ENCODE measurements at places on chromosomes 4 and X.

DNA sequence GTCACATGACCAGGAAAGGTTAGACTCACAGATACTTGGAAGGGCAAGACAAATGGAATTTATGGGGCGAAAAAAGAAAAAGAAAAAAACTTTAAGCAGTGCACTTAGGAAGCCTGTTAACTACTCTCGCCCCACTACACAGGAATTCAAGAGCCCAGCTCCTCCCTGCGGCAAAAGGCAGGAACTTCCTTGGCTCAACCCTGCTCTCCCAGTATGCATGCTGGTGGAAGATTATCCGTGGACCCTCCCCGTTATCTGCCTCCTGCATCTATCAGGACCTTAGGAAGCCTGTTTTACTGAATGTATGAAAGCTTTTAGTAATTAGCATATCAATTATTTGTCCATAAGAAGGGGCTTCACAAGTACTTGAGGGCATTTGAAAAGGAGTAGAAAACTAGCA lies 40.1 kb upstream of the RPA4 start:
- H3K27me3 ChIP-seq, result no peaks in the 10 kb centered on the region
- no peak overlapping the region for H3K4me3 ChIP-seq
- H3K36me3 ChIP-seq, result no peaks in the 10 kb centered on the region
- DNase-seq, result peak; percentile 16

DNA sequence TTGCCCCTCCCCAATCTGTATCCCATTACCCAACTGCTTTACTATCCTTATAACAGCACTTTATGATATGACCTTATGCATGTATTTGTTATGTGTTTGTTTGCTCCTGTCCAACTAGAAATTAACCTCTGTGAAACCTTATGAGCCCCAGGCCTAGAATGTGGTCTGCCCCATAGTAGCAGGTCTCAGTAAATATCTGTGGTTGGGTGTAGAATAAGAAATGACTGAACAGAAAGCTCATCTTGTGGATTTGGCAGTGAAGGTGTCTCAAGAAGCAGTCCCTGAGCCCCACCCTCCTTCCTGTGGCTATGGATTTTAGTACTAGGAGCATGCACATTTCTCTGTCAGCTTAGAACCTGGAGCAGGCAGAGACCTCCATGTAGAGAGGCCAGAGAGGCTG lies 229.0 kb upstream of the LCORL start:
- DNase-seq, result no peak
- no peak overlapping the region for H3K27ac ChIP-seq
- no peaks in the 10 kb centered on the region for H3K36me3 ChIP-seq
- H3K27me3 ChIP-seq, result no peaks in the 10 kb centered on the region

DNA sequence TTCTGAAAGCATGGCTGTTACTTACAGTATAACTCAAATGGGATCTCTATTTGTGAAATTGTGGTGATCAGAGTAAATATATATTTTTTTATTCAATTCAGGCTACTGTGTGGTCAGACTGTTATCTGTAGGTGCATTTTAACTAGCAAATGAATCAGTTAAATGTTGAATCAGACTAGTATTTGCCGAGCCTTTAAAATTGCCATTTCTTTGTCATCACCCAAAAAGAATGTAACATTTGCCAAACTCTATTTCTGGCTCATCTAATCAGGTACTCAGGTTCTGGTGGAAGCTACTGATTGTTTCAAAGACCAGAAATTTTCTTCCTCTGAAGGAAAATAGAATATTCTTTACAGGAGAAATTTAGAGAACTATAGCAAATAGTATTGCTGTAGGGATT lies 1.8 kb upstream of the NAA15 start:
- no peaks in the 10 kb centered on the region for H3K36me3 ChIP-seq
- H3K27me3 ChIP-seq, result no peaks in the 10 kb centered on the region
- H3K27ac ChIP-seq, result no peak overlapping the region
- no peaks in the 10 kb centered on the region for H3K4me1 ChIP-seq
- no peak overlapping the region for H3K4me3 ChIP-seq

GRCh38 chrX:51336584-51336983 lies 4.0 kb downstream of the NUDT10 start:
- no peaks in the 10 kb centered on the region for H3K36me3 ChIP-seq
- H3K4me1 ChIP-seq, result no peaks in the 10 kb centered on the region
- no peak overlapping the region for H3K4me3 ChIP-seq
- no peaks in the 10 kb centered on the region for H3K27me3 ChIP-seq
- no peak for DNase-seq
- H3K27ac ChIP-seq, result no peak overlapping the region

- H3K27me3 ChIP-seq, result no peaks in the 10 kb centered on the region
- no peaks in the 10 kb centered on the region for H3K4me1 ChIP-seq
- H3K27ac ChIP-seq, result no peak within 1 kb of the TSS
- peak within 1 kb of the TSS; percentile 93 for H3K4me3 ChIP-seq
- peak; percentile 13 for DNase-seq
These were observed at the start of gene TAF9B for GRCh38 chrX:78139160-78140123. Gene TAF9B (minus strand): TSS chrX:78139650. CDS start chrX:78139611, 39 bp downstream.

- H3K27ac ChIP-seq, result no peak overlapping the region
- no peaks in the 10 kb centered on the region for H3K27me3 ChIP-seq
- no peaks in the 10 kb centered on the region for H3K36me3 ChIP-seq
- no peak overlapping the region for H3K4me3 ChIP-seq
- no peak for DNase-seq
- H3K4me1 ChIP-seq, result 0 out of 2 replicates have a peak, but pooled peaks cover 1% of the 10 kb centered on the region
These were observed 2.4 kb upstream of the WDFY3 start for GRCh38 chr4:84968925-84969324.

DNA sequence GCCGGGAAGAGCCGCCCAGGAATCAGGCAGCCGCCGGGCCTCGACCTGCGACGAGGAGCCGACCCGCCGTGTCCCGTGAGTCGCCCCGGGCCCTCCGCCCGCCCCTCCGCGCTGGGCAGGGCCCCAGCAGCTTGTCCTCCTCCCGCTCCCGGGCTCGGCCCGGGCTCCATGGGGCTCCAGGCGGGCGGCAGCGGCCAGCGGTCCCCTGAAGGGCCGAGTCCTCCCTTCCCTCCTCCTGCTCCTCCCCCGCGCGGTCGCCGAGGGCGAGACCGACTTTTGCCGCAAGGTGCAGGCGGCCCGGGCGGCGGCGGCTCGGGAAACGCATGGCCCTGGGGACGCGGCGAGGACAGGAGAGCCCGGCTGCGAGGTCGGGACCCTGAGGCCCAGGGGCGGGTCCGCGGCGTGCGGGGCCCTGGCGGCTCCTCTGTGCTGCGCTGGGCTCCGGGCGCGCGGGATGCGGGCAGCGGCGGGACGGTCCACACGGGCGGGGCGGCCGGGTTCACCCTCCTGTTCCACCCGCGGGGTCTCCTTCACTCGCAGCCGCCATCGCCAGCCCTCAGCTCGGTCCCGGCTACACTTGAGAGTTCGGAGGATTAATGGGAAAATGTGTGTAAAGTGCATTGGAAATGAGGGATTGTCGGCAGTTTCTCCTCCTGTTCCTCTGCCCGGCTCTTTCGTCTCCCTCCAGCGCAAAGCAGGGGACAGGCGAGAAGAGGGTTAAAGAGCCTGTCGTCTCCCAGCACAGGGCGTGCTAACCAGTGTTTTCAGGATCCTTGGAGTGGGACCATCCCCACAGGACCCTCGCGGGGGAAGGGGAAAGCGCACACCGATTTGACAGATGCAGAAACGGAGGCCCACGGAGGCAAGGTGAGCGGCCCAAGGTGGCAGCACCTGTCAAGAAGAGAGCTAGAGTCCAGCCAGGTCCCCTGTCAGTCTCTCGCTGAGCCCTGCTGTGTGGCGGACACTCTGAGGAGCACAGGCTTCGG lies 16.6 kb upstream of the ZNF718 start:
- DNase-seq, result no peak
- H3K36me3 ChIP-seq, result no peaks in the 10 kb centered on the region
- peak overlapping the region; percentile 37 for H3K4me3 ChIP-seq
- H3K27ac ChIP-seq, result no peak overlapping the region
- peaks cover 45% of the 10 kb centered on the region for H3K27me3 ChIP-seq
- peaks cover 1% of the 10 kb centered on the region for H3K4me1 ChIP-seq

GRCh38 chr4:20353646-20354045 lies 101.9 kb downstream of the SLIT2 start:
- H3K27me3 ChIP-seq, result no peaks in the 10 kb centered on the region
- no peak overlapping the region for H3K27ac ChIP-seq
- H3K36me3 ChIP-seq, result no peaks in the 10 kb centered on the region

GRCh38 chr4:175271010-175271630 lies 353.0 kb downstream of the ADAM29 start:
- H3K27ac ChIP-seq, result no peak overlapping the region
- DNase-seq, result no peak
- no peaks in the 10 kb centered on the region for H3K4me1 ChIP-seq
- no peak overlapping the region for H3K4me3 ChIP-seq
- H3K27me3 ChIP-seq, result no peaks in the 10 kb centered on the region
- no peaks in the 10 kb centered on the region for H3K36me3 ChIP-seq

DNA sequence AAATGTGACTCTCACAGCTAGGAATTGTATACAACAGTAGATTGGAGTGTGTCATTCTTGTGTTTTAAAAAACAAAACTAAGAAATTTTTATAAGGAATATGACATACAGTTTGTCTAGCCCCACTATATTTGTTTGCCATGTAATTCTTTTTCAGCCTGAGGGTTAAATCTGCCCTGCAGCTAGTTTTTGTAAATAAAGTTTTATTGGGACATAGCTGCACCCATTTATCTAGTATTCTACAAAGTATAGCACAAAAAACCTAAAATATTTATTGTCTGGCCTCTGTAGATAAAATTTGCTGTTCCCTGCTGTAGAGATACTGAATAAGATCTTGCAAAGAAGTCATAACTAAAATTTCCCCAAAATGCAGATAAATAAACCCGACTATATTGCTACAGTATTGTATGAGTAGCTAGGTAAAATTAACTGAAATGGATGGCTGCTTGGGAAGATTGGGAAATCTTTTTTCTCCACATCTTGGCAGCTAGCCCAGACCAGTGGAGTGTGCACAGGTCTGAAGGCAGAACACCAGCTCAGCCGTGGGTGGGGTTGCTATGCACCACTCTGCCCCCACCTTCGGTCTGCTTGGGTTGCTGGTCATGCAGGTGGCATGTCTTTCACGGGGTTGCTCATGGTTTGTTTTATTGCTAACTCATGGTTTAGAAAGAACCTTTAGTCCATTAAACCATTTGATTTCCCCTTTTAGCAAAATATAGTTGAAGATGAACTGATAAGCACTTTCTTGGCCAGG lies 127.9 kb downstream of the KLHL8 start:
- no peaks in the 10 kb centered on the region for H3K36me3 ChIP-seq
- no peaks in the 10 kb centered on the region for H3K27me3 ChIP-seq
- H3K4me3 ChIP-seq, result no peak overlapping the region
- no peak overlapping the region for H3K27ac ChIP-seq
- H3K4me1 ChIP-seq, result no peaks in the 10 kb centered on the region

DNA sequence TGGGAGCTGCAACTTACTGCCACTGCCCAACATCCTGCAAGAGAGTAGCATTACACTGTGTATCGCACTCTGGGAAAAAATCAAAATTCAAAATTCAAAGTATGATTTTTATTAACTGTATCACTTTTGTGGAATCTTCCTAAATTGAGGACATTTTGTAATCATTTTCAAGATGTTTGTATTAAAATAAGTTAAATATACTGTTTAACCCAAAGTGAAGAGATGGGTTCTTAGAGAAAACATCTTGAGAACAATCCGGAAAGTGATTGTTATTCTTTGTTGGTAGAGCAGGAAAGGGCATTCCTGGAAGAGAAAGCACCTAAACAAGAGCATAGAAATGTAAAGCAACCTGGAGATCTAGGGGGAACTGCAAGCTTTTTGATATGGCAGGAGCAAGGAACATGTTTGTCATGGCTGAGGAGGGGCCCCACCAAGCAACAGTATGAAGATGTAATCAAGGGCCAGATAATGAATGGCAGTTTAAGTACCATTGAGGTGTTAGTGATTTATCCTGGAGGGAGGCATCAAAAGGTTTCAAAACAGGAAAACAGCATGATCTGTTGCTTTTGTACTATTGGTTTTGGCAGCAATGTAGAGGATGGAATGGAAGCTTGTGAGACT lies 14.1 kb upstream of the SEC24D start:
- peak overlapping the region; percentile 99 for H3K27ac ChIP-seq
- no peaks in the 10 kb centered on the region for H3K36me3 ChIP-seq
- peak overlapping the region; percentile 61 for H3K4me3 ChIP-seq
- H3K4me1 ChIP-seq, result no peaks in the 10 kb centered on the region

GRCh38 chr4:62500296-62500695 lies 1300.2 kb downstream of the ADGRL3 start:
- no peaks in the 10 kb centered on the region for H3K27me3 ChIP-seq
- H3K4me1 ChIP-seq, result no peaks in the 10 kb centered on the region
- H3K27ac ChIP-seq, result no peak overlapping the region
- no peak for DNase-seq
- H3K36me3 ChIP-seq, result no peaks in the 10 kb centered on the region

- no peak overlapping the region for H3K4me3 ChIP-seq
- H3K27me3 ChIP-seq, result no peaks in the 10 kb centered on the region
- no peak for DNase-seq
- H3K27ac ChIP-seq, result no peak overlapping the region
- no peaks in the 10 kb centered on the region for H3K4me1 ChIP-seq
- H3K36me3 ChIP-seq, result no peaks in the 10 kb centered on the region
These were observed 176.2 kb upstream of the LNX1 start for GRCh38 chr4:53767482-53767881.
